Non-pigmented ciliary epithelial cell (primary cell): ENCODE measurements at places on chromosomes 16 and 17.
A peak's percentile ranks its signal among the peaks of the same experiment; 100 is the strongest.

DNA sequence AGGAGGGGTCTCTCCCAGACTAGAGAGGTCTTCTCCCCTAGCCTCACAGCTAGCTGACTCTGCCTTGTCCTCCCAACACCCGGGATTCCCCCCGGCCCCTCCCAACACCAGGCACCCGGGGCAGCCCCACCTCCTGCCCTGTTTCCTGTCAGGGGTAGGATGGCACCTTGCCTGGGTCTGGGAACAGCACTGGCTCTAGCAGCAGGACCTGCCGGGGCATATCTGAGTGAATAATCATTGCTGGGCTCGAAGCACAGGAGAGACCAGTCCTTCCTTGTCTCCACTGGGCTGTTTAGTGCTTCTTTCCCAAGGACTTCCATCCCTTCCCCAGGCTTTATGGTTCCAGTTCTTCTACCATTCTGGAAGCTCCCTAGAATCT, 25.7 kb downstream of the MINK1 start:
- no peak for DNase-seq

DNA sequence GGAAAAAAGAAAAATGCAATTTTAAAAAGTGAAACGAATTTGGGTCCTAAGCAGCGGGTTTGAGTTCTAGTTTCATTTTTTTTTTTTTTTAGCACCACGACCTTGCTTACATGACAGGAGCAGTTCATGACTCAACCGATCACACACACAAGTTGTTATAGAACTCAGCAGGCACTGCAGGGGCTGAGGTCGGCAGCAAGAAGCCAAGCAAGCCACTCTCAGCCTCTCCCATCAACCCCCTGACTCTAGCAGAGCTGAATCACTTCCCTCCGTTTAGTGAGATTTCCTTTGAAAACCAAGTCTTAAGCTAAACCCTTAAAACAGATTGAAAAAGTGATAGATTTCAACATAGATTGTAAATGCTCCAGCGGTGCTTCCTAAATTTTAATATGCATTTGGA, 520.8 kb downstream of the HAPSTR1 start:
- peak; percentile 19 for DNase-seq

DNA sequence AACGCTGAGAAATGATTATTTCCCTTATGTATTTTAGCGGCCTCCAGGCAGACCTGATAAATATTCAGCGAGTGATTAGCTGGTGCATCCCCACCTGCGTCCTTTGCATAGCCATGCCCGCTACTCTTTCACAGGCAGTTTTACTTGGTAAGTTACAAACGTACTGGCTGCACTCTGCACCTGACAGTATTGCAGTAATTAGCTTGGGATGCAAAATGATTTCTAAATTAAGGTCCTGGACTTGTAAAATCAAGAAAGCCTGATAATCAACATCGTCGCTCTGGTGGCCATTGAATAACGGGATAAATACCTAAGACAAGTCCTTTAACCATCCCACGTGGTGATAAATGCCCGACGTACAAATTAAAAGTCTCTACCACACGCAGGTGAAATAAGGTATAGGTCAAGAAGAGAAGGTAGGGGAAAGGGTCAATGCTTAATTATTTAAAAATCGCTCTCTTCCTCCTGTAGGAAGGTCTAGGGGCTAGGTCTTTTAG, 998 bp upstream of the PRKCA start:
- DNase-seq, result no peak

GRCh38 chr17:5283571-5284315, 1.7 kb downstream of the RABEP1 start:
- no peak for DNase-seq

DNA sequence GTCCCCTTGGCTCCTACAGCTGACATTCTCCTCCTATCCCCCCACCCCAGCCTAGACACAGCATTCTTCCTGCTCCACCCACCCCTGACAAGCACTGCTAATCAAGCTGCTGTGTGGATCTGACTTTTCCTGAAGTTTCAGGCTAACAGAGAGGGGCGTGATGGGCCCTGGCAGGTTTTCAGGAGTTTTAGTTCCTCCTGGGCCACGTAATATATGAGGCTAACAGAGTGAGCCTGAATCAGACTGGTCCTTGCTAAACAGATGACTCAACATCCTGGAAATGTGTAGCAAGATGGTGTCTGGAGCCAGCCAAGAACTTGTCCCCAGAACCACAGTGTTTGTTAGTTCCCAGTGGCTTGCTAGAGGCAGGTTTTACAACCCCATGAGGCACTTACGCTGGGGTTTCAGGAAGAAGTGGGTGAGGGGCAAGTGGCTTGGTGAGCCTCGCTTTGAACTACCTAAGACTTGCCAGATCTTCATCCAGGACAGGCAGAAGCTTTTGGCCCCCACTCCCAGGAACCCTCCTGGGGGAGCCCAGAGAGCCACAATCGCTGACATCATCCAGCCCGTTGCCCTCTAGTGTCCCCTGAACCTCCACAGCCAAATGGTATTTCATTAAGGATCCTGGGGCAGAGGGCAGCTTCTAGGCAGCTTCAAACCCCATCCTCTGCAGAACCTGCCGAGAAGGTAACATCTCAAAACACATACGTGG, 15.9 kb downstream of the TMEM92 start:
- DNase-seq, result peak; percentile 96

DNA sequence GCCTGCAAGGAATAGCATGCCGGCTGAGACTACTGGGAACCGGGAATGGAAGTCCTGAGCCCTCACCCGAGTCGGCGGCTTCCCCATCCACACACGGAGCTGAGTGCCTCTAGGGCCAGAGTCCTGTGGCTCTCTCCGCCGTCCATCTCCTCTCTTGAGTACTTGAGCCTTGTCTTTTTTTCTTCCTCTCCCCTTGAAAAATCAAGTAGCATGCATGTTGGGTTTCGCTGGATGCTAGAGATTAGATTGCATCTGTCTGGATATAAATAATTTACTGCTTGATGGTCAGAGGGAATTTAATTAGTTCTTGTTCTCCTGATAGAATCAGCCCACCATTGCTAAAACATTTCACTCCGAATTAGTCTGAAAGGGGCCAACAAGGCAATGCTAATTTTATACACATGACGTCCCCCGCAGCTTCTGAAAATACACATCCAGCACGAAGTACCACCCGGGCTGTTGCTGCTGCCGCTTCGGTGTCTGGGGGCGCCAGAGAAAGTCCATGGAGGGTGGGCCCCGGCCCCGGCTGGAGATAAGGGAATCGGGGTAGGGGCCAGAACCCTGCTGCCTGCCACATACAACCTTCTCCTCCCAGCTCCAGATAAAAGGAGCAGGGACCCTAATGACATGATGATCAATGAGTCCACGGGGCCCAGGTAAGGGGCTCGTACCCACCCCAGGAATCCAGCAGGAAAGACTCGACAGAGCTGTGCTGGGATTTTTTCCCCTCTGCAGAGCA, 48.5 kb downstream of the RBFOX3 start:
- DNase-seq, result no peak

DNA sequence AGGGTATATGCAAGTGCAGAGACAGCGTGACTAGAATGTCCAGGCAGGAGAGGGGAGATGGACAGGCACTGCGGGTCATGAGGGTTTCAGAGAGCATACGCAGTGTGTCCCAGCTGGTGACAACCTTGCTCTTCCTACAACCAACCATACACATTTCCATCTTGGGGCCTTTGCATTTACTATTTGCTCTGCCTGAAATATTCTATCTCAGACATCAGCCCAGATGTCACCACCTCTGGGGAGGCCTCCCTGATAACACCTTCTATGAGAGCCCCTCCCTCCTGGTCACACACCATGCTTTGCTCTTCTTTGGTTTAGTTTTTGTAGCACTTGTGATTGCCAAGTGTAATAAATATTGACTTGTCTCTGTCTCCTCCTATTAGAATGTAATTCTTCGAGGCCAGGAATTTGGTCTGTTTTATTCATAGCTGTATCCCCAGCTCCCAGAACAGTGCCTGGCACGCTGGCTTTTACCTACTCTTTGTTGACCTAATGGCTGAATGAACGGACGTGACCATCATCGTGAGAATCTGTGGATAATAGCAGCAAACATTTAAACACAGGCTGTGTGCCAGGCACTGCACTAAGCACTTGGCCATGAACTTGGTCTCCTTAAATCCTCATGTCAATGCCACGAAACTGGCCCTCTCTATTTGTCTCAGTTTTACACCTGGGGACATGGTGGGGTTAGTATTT, 51.9 kb downstream of the PLCG2 start:
- no peak for DNase-seq

GRCh38 chr16:88527186-88527936, 42.8 kb upstream of the ZC3H18 start:
- no peak for DNase-seq

DNA sequence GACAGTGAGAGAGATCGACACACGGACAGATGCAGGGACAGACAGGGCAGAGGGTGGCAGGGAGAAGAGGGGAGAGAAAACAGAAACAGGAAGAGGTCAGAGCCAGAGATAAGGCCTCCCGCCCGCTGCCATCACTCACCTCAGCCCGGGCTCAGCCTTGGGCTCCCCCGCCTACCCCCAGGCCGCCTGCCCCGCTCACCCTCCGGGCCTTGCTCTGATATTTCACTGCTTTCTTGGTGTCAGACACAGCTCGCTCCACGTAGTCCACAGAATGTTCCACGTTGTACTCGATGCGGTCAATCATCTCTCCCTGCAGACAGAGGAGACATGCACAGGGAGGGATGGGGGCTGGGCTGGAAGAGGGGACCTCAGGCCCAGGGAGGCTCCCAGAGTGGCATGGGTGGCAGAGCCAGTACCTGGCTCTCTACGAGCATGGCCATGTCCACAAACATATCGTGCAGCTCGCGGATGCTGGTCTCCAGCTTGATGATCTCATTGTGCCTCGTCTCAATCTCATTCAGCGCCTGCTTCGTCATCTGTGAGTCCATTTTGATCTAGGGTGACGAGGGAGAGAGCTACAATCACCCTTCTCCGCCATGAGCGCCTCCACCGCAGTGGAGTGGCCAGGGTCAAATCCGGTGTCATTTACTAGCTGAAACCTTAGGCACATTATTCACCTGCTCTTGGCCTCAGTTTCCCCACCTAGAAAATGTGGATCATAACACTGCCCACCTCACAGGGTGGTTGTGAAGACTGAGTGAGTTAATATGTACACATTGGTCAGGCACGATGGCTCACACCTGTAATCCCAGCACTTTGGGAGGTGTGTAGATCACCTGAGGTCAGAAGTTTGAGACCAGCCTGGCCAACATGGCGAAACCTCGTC, 8.2 kb downstream of the HSD3B7 start:
- DNase-seq, result no peak

DNA sequence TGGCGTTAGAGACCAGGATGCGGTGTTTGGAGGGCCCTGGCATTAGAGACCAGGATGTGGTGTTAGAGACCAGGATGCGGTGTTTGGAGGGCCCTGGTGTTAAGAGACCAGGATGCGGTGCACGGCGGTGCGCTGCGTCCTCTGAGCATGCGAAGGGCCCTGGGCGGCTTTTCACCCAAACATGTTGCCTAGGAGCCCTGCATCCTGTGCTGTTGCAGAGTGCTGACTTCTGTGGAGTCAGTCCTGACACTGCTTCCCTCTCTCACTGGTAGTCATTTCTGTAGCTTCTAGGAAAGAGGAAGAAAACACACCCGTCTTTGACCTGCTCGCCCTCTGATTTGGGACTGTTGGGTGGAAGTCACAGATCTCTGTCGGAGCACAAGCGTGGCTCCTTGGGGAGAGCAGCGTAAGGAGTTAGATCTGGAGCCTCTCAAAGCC, 141.2 kb downstream of the LAT start:
- no peak for DNase-seq

- no peak for DNase-seq
Measured at GRCh38 chr16:48384520-48385252, 527 bp downstream of the SIAH1 start.

DNA sequence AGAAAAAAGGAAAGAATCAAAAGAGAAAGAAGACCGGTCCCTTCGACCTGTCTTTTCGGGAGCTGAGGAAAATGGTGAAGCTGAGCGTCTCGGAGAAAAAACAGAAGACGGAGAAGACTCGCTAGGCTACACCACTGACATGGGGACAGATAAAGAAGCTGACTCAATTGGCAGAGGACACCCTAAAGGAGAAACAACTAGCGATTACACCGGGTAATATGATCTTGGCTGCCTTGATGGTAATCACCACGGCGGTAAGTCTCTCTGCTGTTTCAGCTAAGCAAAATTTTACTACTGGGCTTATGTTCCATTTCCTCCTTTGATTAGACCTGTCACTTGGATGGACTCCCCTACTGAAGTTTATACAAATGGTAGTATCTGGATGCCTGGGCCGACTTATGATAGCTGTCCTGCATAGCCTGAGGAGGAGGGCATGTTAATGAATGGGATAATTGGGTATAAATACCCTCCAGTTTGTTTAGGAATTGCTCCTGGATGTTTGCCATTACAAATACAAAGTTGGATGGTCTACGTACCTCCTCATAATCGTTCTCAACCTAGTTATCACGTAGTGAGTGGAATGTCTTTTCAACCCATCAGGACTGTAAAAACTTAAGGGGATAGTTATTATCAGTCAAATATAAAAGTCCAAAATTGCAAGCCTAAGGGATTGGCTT, 24.1 kb downstream of the ALOX15B start:
- DNase-seq, result no peak

- DNase-seq, result no peak
Measured at GRCh38 chr16:76278980-76279379, 1.8 kb downstream of the CNTNAP4 start.

DNA sequence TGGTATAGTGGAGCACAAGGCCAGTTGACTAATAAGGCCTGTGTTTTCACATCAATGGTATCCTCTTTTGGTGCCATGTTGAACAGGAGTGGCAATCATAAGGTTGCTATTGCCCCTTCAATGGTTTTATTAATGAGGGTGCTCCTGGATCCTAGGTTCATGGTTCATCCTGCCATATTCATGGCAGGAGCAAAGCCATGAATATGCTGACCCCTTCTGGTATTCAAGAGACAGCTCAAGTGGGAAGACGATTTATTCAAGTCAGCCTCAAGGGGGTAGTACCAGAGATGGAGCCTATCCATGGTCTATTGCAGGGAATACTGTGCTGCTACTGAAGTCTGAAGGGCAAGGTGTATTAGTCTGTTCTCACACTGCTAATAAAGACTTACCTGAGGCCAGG, 2.6 kb downstream of the ABCA9 start:
- DNase-seq, result no peak

DNA sequence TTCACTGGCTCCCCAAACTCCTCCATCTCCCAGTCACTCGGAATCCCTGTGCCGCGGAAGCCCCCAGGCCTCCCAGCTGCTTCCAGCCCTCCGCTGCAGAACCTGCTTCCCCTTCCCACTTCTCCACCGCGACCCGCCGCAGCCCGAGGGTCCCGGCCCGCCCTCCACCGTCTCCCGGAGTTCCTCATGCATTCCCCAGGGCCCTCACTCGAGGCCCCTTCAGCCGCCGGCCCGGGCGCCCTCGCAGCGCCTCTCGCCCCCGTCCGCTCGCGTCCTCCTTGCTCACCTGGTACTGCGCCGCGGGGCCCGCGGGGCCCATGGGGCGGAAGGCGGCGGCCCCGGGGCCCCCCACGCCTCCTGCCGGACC, 329 bp downstream of the SMARCD2 start:
- DNase-seq, result no peak

DNA sequence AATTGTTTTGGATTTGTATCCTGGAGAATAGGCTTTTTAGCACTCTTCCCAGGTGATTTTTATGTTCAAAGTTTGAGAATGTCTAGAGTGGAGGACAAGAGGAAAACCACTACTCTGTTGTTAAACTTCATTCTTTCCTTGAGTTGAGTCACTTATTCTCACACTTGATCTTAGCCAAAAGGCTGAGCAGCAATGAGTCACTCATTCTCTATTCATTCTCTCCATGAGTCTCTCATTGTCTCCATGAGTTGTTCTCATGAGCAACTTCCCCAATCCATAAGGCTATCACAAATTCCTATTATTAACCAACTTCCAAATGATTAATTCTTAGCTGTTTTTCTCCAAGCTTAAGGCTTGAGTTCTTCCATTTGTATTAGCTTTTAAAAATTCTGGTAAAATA, 1393.3 kb downstream of the CDH8 start:
- peak; percentile 20 for DNase-seq
